Stimulated activated CD8-positive, alpha-beta memory T cell treated with anti-CD3 and anti-CD28 coated beads, Interleukin-4, amount 100 ng/mL, for 4 hours (primary cell): ENCODE measurements at places on chromosomes 13 and 19.

- DNase-seq = no peak
These were observed 89.5 kb downstream of the ZNF100 start for GRCh38 chr19:21677696-21678418.

- no peak for DNase-seq
These were observed 435.3 kb downstream of the KLF12 start for GRCh38 chr13:73698859-73699258.

DNA sequence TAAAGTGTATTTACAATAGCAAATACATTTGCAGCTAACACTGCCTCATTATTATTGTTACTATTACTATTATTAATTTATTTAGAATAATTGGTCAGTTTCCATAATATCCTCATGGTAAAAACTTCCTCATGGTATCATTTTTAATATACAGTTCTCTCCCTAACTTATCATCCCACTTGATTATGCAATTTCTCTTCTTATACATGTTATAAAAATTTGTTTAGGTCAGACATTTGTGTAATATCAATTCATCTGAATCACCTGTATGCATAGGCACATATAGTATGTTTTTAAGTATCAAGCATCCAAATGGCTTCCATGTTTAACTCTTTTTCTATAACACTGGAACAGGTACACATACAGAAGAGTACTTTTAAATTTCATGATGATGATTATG lies 210.8 kb upstream of the STARD13 start:
- no peak for DNase-seq

GRCh38 chr19:5403968-5404640 lies 51.1 kb upstream of the ZNRF4 start:
- DNase-seq = peak; percentile 16

DNA sequence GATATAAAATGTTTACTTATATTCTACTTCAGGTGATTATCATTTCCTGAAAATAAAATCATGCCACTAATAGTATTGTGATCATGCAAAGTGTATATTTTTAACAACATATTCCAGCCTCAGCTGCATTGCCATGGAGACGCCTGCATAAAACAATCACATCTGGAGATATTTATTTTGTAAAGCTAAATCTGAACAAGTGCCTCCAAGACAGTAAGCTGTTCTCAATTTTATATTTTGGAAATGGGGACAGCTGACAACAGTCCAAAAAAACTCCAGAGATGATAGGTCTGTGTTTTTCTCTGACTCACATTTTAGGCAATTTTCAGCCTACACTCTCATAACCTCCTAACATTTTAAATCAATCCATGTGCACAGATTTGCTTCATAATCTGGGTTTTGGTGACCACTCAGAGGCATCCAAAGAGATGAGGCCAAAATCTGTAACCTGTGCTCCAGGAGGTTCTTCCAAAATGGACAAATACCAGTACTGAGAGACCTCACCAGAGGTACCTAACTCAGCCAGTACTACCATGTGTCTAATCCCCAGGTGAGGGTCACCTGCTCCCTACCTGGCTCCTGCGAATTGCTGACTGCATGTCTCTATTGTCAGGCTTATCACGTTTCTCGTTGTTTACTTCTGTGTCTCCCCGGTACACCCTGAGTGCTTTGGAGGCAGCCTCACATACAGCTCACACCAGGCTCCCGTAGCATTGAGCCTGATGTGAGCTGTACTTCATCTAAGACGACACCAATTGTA lies 62.7 kb downstream of the COL4A1 start:
- no peak for DNase-seq

- no peak for DNase-seq
These were observed 1096.8 kb upstream of the PCDH20 start for GRCh38 chr13:62512194-62513141.
